NCI-H2081 treated with DMSO at 0.1 percent for 48 hours (cell line): ENCODE measurements at places on chromosomes 7 and 10.

DNA sequence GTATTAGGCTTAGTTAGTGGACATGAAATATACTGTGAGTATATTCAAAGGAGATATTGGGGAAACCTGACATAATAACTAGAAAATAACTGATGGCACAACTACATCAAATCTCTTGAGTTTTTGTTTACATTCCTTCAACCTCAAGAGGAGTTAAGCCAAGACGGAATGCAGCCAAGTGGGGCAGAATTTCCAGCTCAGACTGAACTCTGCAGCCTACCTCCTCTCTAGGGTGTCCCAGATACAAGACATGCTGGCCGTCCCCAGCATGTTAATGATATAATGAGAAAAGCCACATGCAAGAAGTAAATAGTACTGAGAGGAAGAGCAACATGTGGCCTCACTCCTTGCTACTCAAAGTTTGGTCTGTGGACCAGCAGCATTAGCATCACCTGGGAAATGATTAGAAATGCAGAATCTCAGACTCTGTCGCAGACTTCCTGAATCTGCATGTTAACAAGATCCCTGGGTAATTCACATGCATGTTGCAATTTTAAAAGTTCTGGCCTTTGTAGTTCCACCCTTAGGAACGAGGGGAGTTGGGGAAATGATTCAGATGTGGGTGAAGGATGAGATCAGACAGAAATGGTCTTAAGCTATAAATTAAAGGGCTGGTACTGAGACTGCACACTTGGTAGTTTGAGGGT lies 118.4 kb upstream of the CACUL1 start:
- DNase-seq, result no peak

DNA sequence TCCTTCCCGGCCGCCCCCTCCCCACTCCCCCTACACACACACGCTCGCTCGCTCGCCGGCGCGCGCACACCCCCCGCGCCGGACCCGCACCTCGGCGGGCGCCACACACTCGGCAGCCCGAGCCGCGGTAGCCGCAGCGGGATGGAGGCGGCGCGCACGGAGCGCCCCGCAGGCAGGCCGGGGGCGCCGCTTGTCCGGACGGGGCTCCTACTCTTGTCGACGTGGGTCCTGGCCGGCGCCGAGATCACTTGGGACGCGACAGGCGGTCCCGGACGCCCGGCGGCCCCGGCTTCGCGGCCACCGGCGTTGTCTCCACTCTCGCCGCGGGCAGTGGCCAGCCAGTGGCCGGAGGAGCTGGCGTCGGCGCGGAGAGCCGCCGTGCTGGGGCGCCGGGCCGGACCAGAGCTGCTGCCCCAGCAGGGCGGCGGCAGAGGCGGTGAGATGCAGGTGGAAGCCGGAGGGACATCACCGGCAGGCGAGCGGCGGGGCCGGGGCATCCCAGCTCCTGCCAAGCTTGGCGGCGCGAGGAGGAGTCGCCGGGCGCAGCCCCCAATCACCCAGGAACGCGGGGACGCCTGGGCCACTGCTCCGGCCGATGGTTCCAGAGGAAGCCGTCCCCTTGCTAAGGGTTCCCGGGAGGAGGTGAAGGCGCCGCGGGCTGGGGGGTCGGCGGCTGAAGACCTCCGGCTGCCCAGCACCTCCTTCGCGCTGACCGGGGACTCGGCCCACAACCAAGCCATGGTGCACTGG lies at the start of gene SORCS3:
Gene SORCS3, plus strand, starts transcription at position 104 of the 750 bp plus-strand sequence.
- DNase-seq, result no peak

- DNase-seq, result no peak
These were observed at the start of gene AGAP3 for GRCh38 chr7:151085691-151086620. Gene AGAP3, plus strand, starts transcription at chr7:151086475. Its CDS starts 267 bp downstream, at chr7:151086742.

GRCh38 chr7:155818154-155818819 lies 6.0 kb upstream of the SHH start:
- DNase-seq, result no peak

DNA sequence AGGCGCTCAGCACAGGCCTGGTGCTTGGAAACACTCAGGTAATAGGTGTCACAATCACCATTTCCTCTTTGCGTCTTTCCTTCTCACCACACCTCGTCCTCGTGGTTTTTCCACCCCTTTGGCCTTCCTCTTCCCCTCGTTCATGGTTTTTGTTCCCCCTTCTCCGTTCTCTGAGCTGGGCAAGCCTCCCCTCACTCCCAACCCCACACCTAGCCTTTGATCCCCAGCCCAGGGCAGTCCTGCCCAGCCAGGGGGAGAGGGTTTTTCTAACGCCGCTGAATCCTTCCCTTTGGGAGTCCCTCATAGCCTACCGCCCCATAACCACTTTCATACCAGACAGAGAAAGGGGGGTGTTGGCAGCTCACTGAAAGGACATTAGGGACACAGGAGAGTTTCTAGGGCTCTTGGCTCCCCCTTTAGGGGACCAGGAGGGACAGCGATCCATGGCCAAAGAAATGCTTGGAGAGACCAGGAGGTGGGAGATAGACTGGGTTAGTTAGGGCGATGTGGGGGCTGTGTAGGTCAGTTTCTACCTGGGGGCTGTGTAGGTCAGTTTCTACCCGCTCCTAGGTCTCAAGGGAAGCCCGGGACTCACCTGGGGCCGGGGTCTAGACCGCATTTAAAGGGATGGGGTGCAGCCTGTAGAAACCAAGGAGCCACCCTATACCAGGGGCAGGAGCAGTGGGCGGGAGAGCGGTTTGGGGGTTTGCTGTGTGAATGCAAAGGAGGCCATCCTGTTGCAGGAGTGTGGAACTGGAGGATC lies 1.4 kb downstream of the EPHB4 start:
- DNase-seq, result no peak

DNA sequence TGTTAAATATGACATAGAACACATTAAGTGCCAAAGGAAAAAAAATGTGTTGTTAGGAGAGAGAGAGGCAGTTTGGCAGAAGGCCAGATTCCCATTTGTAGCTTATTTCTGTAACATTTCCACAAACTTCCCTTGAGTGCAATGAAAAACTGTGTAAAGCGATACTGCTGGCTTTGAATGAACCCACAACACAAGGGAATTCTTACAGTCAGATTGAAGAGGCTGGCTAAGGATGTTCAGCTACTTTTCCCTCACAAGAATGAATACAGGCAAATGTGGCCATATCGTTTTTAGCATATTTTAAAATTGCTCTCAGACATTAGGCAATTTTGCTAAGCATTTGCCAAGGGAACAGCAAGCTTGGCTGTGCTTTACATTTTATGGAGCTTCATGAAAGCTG lies 614.1 kb upstream of the FZD8 start:
- DNase-seq, result no peak

DNA sequence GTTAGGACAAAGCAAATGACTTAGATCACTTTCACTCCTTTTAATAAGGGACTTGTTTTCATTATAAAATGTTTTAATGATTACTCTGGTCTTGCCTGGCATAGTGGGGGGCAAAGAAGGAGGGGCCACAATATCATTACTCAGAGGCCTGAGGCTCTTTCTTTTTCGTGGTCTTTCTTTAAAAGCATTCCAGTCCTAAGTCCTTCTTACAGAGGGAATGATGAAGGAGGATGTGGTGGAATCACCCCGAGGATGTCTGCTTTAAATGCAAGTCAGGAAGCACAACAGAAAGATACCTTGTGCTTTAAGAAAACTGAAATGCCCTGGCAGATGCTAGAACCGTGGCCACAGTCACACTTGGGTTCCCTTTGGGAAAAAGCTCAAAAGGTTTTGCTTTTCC lies 379.1 kb downstream of the INHBA start:
- DNase-seq, result no peak

DNA sequence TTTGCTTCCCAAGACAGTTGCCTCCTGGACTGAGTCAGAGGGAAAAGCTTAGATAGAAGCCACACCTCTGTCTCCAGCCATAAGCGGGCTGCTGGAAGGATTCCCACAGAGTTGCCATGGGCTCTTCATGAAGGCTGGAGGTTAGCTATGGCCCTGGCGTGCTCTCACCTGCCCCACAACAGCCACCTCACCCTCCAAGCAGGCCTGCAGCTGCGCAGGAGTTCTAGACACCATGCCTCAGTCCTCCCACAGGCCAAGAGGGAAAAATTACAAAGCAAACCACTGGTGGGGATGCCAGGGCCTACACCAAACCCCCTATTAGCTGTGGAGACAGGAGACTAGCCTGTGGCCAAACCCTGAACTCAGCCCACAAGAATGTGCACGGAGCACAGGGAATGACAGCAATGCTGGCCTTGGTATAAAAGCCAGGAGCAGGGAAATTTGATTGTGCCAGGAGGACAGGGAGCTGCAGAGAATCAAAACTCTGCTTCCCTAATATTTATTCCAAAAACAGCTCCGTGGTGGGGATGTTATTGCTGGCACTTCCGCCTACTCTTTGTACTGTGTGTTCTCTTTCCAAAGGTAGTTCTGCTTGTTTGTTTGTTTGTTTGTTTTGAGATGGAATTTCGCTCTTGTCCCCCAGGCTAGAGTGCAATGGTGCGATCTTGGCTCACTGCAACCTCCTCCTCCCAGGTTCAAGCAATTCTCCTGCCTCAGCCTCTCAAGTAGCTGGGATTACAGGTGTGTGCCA lies 60.3 kb upstream of the STK17A start:
- DNase-seq, result no peak

- DNase-seq, result no peak
These were observed 97.8 kb upstream of the COL1A2 start for GRCh38 chr7:94296881-94297280.

- DNase-seq, result no peak
These were observed 3.3 kb downstream of the PCDH15 start for GRCh38 chr10:54797636-54798321.

- DNase-seq, result no peak
These were observed 14.7 kb upstream of the CAMK2G start for GRCh38 chr10:73889014-73889413.

DNA sequence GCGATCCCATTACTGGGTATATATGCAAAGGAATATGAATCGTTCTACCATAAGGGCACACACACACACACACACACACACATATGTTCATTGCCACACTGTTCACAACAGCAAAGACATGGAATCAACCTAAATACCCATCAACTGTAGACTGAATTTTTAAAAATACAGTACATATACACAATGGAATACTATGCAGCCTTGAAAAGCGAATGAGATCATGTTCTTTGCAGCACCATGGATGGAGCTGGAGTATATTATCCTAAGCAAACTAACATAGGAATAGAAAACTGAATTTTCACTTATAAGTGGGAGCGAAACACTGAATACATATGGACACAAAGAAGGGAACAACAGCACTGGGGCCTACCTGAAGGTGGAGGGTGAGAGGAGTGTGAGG lies 72.5 kb downstream of the MARCHF5 start:
- no peak for DNase-seq

- no peak for DNase-seq
These were observed 1.0 kb downstream of the CDK6 start for GRCh38 chr7:92835261-92835850.

DNA sequence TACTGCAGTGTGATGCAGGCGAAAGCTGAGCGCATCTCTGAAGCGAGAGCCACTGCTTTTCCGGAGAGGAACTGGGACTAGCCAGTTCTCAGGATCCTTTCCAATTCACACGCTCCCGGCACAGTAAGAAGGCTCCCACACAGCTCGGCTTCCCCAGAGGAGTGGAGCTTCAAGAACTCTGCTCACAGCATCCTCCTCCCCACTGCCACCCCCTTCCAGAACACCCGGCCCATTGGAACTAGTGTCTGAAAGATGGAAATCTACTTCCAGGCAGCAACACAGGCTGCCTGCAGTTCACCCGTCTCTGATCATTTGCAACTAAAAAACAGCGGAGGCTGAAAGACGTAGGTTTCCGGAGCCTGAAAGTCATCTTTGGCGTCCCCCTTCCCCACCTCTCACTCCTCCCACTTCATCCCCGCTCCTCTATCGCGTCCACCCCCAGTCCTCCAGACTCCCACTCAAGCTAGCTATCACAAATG lies at the start of gene DGKB:
Gene DGKB, minus strand, starts transcription at position 163 of the 479 bp plus-strand sequence.
- peak; percentile 54 for DNase-seq

GRCh38 chr7:1825897-1826741 lies 156.0 kb downstream of the ELFN1 start:
- no peak for DNase-seq

GRCh38 chr10:6647811-6648526 lies 67.9 kb upstream of the PRKCQ start:
- DNase-seq, result no peak

- no peak for DNase-seq
These were observed 60.2 kb downstream of the NRP1 start for GRCh38 chr10:33274096-33274785.

GRCh38 chr10:96387161-96387560 lies 28.4 kb upstream of the OPALIN start:
- no peak for DNase-seq

DNA sequence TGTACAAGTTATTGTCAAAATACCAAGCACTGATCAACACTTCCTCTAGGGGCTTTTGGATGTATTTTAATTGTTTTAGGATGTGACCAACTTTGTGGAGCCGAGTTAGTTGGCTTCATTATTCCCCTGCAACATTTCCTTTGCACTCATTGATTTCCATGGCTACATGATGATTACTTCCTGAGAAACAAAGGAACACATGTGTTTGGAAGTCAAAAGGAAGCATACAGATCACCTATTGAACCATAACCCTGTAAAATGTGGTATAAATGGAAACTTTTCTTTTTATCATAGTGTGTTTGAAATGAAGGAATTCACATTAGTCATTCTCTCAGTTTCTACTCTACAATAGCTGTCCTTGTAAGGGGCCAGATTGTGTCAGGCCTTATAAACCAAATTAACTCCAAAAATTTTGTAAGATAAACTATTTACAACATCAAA lies 32.2 kb upstream of the EXOC6 start:
- no peak for DNase-seq

DNA sequence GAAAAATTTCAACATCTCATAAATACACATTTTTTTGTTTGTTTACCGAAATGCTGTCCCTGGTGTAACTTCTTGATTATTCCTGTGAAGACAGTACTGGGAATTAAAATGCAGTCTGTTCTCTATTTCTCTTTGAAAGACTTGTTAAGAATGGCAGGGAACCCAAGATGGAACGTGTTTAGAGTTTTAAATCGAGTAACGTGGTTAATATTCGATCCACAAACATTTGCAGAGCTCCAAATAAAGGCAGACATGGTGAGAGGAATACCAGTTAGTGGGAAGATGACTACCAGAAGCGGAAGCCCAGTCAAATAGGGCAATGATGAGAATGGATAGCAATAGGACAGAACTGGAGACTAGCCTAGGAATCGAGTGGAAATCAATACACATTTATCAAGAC lies 6.7 kb downstream of the PON3 start:
- DNase-seq, result no peak

DNA sequence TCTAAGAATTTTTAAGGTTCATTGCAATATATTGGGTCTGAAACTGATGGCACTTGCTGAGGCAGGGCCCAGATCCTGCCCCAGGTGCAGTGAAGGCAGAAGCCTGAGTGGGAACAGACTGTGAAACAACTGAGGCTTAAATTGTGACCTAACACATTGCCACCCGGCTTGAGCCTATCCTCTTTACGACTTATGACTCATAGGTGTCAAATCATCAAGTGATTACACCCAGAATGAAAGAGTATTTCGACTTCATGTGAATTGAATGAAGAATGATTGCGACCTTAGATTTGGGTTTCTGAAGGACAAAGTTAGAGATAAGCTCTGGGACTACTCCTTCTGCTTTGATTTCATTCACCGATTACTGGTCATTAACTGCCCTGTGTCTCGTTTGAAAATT lies 200.9 kb downstream of the CREB5 start:
- DNase-seq, result no peak

- DNase-seq, result no peak
These were observed 3.7 kb upstream of the JCAD start for GRCh38 chr10:30063099-30063498.
